HTR-8/SVneo (cell line): ENCODE measurements at places on chromosomes 5 and 9.

DNA sequence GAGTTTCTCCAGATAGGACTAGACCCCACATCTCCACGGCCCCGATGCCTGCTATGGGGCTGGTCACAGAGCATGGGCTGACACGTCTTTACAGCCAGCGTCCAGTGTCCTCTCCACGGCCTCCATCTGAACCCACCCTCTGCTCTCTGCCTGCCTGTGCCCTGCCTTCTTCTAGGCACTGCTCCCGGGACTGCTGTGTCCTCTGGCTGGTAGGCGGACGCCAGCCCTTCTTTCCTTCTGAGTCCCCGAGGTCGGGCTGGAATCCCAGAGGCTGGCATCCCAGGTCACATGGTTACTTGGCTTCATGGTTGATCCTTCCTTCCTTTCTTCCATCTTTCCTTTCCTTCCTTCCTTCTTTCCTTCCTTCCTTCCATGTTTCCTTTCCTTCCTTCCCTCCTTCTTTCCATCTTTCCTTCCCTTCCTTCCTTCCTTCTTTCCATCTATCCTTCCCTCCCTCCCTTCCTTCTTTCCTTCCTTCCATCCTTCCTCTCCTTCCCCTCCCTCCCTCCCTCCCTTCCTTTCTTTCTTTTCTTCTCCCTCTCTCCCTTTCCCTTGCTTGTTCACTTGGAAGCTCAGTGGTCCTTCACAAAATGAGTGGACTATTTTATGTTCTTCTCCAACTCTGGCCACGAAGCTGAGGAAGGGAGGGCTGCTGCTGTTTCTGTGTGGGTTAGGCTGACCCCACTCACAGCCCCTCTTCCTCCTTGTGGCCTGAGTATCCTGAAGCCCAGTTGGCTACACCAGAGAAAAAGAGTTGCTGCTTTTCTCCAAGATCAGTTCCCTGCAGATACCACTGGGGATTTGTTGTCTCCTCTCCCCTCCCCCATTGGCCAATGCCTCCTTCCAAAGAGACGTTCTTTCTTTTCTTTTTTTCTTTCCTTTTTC lies 66.8 kb upstream of the NEURL1B start:
- DNase-seq = no peak

- no peak for DNase-seq
These were observed 397.1 kb downstream of the DMAC1 start for GRCh38 chr9:7402334-7403027.

DNA sequence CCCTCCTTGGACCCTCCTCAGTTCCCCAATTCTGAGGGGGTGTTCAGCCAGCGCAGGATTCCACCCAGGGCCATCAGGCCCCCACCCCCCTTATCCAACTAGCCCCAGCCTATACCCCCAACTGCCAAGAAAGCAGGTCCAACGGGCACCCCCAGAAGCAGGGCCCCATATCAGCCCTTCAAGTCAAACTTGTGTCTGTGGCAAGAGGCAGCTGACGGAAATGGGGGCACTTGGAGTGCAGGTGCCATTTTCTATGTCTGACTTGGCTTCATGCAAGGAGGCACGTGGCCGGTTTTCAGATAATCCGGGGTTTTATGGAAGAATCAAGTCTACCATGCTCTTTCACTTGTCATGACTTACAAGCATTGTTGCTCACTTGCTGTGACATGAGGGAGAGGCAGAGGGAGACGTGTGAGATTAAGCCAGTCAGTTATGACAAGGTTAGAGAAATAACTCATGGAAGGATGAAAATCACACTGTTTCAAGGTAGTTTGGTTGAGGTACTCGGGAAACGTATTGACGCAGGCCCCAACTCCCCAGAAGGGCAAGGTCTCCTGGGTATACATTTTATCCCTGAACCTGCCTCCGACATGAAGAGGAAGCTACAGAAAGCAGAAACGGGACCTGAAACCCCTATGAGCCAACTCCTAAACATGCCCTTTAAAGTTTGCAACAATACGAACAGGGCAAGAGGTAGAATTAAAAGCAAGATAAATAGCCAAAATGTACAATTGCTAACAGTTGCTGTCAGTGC lies 26.5 kb upstream of the CLPTM1L start:
- DNase-seq = no peak

- DNase-seq = no peak
These were observed 179.3 kb downstream of the FSTL4 start for GRCh38 chr5:133432956-133433532.

- no peak for DNase-seq
These were observed 51.5 kb downstream of the MTMR12 start for GRCh38 chr5:32261198-32261597.

- DNase-seq = no peak
These were observed 849.3 kb downstream of the TLE1 start for GRCh38 chr9:80839821-80840675.

DNA sequence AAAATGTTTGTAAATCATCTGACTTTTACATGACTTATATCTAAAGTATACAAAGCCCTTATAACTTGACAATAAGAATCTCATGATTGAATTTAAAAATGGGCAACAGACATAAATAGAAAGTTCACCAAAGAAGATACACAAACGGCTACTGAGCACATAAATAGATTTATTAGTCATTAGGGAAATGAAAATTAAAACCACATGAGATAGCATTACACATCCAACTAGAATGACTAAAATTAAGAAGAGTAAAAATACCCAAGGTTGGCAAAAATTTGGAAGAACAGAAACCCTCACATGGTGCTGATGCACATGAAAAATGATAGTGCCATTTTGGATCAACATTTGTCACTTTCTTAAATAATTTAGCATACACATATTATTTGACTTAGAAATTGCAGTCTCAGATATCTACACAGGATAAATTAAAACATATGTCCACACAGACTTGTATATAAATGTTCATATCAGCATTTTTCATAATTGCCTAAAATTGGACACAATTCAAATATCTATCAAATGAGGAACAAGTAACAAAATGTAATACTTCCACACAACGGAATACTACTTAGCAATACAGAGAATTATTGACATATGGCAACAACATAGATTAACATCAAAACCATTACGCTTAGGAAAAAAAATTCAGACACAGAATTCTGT lies 359.1 kb upstream of the DAB2 start:
- DNase-seq = no peak

DNA sequence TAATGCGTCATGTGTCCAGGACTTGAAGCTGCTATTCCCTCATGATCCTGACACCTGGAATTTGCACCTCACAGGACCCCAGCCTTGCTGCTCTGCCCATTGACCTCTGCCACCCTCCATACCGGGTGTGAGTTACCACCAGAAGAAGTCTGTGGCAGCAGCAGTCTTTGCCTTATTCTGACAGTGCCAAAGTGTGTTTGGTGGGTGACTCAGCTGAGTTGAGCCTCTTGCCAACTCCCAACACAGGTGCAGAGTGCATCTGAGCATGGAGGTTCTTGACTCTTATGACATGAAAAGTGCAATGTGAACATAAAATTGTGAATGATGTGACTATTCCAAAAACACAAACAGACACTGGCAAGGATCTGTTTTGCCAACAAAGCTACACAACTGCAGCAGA lies 1166.5 kb upstream of the CDH18 start:
- no peak for DNase-seq

GRCh38 chr9:4787876-4788275 lies 4.9 kb upstream of the RCL1 start:
- no peak for DNase-seq

GRCh38 chr9:26893030-26893676 lies 551 bp upstream of the CAAP1 start:
- no peak for DNase-seq

DNA sequence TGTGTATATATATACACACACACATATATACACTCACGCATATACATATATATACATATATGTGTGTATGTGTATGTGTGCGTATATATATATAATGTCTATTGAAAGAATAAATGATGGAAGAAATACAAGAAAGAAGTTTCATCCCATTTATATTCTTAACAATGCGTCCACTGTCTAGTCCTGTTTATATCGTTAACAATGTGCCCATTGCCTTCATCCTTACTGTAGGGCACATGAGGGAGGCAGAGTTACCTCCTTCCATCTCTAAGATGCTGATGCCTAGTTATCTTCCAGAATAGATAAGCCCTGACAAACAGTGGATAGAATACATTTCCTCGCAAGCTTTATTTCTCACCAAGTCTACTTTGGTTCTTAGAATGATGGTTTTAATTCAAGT lies 389.8 kb upstream of the SEMA6A start:
- DNase-seq = no peak

GRCh38 chr5:135743181-135743580 lies 91.3 kb upstream of the SLC25A48 start:
- DNase-seq = no peak

DNA sequence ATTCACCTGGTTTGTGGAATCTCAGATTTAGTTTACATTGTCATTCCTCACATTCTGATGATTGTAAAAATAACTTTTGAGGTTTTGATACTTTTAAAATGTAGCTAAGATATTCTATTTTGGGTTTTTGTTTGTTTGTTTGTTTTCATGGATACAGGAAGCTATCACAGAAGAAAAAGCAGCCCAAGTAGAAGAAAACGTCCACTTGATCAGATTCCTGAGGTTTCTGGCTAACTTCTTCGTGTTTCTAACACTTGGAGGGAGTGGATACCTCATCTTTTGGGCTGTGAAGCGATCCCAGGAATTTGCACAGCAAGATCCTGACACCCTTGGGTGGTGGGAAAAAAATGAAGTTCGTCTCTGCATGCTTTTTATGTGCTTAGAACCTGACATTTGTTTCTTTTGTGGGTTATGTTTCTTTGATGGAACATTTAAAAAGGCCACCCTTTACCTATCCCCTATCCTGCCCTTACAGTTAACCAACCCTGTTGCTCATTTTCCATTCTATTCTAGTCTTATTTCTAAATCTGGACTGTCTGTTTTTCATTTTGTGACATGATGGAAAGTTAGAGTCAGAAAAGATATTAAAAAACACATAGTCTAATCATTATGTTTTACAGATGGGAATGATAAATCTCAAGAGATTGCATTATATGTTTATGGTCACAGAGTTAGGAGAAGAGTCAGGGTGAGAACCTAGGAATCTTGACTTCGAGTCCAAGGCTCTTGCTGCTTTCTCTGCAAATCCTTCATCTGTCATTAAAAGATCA lies 163.7 kb downstream of the ALDH1A1 start:
- DNase-seq = no peak

DNA sequence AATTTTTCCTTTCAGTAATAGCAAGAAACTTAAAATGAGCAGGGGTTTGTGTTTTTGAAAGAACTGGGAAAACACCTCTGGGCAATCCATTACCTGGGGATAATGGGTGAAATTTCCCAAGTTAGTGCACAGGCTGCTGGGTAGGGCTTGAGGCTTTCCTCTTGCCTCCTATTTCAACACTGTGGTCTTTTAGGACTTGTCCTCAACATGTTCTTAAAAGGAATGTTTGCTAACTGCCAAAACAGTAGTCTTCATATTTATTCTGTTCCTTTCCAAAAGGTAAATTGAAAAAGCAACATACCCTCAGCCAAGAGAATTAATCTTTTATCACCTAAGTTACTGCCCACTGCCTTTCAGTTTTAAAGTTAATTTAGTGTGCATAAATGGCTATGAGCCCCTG lies 158.3 kb upstream of the CCDC152 start:
- DNase-seq = no peak

GRCh38 chr9:115777610-115778009 lies 376.0 kb upstream of the PAPPA start:
- no peak for DNase-seq

GRCh38 chr5:152246401-152246800 lies 158.7 kb downstream of the NMUR2 start:
- no peak for DNase-seq

DNA sequence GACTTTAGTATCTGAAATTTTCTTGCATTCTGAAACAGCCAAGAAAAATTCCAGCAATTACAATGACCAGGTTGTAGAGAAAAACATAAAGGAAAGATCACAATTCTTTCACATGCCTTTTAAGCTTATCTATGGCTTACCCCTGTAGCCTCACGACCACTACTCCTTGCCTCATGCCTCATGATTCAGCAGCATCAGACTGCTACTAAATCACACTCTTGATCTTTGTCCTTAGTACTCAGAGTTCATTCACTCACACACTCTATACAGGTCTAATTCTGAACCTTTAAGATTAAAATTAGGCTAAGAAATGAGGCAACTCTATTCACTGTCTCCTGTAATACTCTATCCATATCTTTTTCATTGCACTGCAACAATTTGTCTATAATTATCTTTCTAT lies 415.1 kb downstream of the MLLT3 start:
- DNase-seq = no peak

- DNase-seq = no peak
These were observed 200.9 kb downstream of the SLIT3 start for GRCh38 chr5:169099801-169100734.

- no peak for DNase-seq
These were observed 364.9 kb downstream of the ICE1 start for GRCh38 chr5:5787373-5787772.

GRCh38 chr5:8192840-8193239 lies 323.9 kb downstream of the MTRR start:
- no peak for DNase-seq

DNA sequence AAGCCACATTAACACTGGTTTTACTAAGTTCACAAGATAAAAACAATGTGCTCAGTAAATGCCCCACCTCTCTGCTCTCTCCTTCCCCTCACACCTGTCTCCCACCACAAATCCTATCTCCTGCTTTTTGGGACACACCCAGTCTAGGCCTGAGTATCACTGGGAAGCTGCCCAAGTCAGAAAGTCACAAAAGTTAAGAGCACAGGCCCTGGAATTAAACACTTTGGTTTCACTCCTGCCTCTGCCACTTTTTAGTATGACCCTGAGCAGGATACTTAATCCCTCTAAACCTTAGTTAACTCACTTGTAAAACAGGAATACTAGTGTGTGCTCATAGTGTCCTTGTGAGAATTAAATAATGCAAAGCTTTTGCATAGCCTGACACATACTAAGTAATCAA lies 11.3 kb downstream of the C5 start:
- no peak for DNase-seq

GRCh38 chr5:39440958-39441624 lies 16.3 kb upstream of the DAB2 start:
- no peak for DNase-seq

DNA sequence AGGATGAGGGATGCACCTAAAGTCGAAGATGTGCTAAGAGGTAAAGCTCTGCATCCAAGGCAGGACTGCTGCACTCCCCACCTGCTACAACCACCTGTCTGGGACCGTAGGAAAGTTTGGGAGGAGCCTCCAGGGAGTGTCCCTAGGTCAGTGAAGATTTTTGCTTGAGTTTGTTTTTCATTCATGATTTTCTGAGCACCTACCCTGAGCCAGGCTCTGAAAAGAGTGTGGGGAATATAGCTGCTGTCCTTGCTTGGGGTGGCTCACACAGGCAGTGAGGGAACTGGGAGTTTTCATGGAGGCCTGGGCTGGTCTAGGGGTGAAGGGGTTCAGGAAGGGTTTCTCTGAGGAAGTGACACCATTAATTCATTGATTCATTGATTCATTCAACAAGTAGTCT lies 48.9 kb downstream of the SAR1B start:
- no peak for DNase-seq

GRCh38 chr9:114314256-114314867 lies 8.5 kb upstream of the ORM1 start:
- no peak for DNase-seq
